ENCODE measurements at places on chromosomes 6 and 20.

DNA sequence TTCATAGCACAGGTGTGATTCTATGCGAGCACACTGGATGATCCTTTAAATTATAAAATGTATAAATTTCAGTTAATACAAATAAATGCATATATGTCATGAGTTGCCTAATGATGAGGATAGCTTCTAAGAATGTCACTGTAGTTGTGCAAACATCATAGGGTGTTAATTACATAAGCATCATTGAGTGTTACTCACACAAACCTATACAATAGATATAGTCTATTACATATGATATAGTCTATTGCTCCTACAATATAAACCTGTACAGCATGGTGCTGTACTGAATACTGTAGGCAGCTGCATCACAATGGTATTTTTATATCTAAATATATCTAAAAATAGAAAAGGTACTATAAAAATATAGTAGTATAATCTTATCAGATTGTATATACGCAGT is 159.0 kb downstream of the PTPRK start:
- no peak for DNase-seq

DNA sequence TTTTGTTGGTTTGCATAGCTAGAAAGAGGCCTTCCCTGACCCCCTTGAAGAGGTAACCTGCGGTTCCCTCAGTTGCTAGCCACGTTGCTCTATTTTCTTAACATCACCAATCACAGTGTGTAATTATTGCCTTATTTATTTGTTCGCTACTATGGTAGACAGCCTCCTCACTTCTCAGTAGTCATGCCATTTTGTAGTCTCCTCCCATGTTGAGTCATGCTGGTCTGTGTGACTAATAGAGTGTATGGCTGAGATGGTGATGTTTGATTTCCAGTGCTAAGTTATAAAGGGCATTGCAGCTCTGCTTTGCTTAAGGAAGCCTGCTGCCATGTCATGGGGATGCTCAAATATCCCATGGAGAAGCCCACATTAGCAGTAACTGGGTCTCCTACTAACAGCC is 236.6 kb upstream of the CHD6 start:
- no peak for DNase-seq

GRCh38 chr20:37095108-37095598 is 644 bp downstream of the RBL1 start:
- DNase-seq = peak; percentile 51

DNA sequence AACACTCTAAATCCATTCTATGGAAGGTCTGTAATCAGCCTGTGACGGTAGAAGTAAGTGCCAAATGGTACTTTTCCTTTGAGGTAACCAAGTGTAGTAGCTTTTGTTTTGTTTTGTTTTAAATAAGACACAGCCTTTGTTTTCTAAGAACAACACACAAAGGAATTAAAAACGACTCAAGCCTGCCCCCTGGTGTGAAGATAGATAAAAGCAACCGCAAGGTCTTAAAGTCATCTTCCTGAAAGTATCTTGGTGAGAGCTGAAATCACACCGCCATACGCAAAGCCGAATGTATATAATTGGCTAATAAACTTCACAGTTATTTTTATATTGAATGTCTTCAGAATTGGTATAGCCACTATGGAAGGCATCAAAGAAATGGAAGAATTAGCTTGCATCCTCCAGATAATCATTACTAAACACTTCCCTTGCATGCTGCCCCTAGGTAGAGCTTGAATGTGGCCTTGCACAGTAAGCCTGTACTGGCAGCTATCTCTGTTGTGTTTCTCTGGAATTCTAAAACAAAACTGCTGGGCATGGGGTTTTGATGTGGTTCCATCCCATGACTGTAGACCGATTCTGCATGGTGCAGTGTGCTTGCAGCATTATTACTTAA is 95.6 kb downstream of the LAMP5 start:
- no peak for DNase-seq

GRCh38 chr6:49918787-49919186 is 45.2 kb downstream of the DEFB114 start:
- no peak for DNase-seq

DNA sequence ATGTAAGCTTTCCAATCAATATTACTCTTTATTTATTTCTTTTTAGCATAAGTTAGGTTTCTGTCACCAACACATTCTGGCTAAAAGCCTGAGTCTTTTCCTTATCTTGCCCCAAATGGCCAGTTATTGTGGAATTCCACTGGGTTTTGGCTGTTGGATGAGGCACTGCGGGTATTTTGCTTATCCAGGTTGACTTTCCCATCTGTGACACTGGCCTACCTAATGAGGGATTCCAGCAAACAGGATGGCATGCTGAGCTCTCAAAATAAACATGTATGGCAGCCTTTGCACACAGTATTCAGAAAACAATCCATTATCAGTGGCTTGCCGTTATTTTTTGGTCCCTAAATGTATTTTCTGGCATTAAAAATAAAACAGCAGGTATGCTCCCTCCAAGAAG is 6.5 kb upstream of the RALGAPB start:
- no peak for DNase-seq

DNA sequence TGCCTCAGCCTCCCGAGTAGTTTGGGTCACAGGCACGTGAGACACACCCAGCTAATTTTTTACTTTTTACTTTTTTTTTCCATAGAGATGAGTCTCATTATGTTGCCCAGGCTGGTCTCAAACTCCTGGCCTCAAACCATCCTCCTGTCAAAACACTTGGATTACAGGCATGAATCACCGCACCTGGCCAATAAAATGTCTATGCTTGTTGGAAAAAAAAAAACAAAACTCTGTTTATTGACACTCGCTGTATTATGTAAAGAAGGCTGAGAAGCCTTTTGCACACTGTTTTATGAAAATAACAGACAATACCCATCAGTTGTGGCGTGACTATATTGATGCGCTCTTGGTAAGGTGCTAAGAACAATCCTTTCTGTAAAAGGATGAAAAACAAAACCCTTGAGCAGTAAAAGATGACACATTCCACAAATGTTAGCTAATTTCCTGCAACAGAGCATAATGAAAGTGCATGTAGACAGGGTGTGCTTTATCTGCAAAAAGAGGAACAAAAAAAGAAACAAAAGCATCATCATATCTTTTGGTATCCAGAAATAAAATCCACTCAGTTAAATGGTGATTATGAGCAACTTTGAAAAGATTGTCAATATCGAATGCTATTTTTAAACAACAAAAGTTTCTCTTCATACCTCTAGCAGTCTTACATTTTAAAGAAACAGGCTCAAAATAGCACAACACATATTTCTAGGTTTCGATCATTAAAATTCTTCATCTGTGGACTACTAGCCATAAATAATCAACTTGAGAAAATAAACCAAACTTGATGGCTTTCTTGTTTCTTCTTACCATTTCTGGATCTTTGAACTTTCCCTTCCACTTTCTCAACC is 108.3 kb upstream of the PHACTR1 start:
- no peak for DNase-seq

DNA sequence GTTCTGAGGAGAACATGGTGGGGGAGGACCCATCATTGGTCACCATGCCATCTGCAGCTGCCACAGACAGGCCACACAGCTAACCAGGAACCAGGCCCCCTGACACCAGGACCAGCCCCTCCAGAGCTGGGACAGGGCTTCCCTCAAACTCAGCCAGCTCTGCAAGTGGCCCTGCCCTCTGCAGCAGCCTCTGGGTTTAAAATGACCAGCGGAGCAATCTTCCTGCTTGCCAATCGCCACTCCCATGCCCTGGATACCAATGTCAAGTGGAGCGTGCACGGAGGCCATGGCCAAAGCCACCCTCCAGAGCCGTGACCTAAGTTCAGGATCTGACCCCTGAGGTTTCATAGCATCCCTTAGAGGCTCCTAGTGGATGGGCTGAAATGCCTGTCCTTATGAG is 199.4 kb downstream of the SYNDIG1 start:
- no peak for DNase-seq

- no peak for DNase-seq
Measured at GRCh38 chr20:14947536-14947935, 610.1 kb upstream of the FLRT3 start.

GRCh38 chr6:34697904-34698559 is 1.5 kb upstream of the ILRUN start:
- DNase-seq = no peak

GRCh38 chr20:10654250-10654610 is 19.6 kb downstream of the JAG1 start:
- no peak for DNase-seq

DNA sequence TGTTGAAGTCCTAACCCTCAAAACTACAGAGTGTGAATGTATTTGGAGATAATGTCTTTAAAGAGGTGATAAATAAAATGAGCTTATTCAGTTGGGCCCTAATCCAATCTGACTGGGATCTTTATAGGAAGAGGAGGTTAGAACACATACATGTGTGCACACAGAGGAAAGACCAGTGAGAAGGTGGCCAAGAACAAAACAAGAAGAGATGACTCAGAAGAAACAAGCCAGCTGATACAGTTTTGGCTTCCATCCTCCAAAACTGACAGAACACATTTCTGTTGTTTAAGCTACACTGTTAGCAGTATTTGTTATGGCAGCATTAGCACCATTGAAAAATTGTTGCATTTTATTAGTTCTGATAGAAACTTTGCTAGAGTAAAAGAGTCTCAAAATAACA is 609.3 kb upstream of the IMPG1 start:
- DNase-seq = no peak

GRCh38 chr20:24043294-24043693 is 54.7 kb upstream of the GGTLC1 start:
- DNase-seq = no peak

DNA sequence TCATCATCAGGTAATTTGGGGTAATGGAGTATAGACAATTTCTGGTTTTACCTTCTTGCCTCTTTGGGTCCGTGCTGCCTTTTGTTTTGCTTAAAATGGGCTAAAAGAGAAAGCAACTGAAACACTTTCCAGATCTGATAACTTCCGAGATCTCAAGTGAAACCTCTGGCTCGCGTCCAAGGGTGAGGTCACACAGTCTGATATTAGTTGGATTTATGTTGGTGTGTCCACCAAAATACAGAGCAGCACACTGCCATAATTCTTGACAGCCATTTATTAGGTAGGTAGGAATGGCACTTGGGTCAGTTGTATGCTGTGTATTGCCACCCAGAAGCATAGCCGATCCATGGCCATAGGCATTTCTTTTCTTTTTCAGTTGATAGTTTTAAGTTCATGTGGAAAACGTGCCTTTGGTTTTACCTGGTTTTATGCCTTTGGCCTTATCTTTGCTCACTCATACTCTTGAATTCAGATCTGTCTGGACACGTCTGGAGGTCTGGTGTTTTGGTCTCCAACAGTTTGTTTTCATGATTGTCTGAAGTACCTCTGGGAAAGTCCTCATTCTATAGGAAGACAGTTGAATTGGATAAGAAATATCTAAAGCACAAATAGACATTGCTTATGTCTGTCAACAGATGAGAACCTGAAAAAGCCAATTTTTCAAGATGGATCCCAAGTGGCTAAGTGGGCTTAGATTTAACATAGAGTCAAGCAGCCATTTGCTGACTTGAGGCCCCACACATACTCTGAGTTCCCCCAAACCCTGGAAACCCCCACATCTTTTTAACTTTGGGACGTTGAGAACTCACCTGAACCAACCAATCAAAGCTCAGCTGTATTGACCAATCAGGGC is 320.8 kb downstream of the SOX4 start:
- DNase-seq = no peak

DNA sequence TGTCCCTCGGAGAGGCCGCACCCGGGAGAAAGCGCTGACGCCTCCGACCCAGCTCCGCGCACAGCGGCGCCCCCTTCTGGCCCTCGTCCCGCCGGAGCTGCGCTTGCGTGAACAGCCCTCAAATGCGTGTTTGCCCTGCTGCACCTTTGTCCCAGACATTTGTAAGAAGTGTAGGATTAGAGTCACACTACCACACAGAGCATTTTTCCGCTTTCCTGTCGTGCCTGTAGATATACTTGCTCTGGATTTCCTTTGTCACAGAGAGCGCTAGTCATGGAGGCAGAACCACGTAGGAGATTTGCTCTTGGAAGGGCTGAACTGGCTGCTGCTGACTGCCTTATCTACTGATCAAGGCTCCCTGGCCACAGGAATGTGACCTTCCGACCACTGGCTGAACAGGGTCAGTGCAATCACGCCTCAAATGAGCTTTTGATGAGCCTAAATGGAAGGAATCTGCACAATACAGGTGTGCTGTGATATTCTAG is 62.3 kb downstream of the PAX1 start:
- no peak for DNase-seq

GRCh38 chr6:138979365-138979764 is 8.7 kb downstream of the REPS1 start:
- DNase-seq = no peak

DNA sequence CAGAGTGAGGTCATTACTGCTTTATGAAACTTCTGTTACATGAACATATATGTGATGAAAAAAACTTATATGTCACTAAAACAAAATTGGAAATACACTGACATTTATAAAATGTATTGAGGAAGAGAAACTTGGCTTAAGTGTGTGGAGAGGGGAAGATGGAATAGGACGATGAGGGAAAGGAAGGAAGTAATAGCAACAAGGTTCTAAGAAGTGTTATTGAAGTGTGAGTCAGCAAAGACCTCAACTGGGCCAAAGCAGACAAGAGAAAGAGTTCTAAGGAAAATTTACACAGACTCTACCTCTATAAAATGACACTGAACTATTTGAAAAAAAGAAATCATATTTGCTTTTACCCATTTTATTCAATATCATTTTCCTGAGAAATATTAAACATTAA is 38.3 kb downstream of the SNX3 start:
- DNase-seq = no peak

Measured in T-helper 22 cell (primary cell).